MCF 10A (cell line): ENCODE measurements at places on chromosomes 5 and 9. TPM values are rescaled to one million over a fixed set of nuclear protein-coding genes. Genes with fewer than 3 reads are reported as not detected.

DNA sequence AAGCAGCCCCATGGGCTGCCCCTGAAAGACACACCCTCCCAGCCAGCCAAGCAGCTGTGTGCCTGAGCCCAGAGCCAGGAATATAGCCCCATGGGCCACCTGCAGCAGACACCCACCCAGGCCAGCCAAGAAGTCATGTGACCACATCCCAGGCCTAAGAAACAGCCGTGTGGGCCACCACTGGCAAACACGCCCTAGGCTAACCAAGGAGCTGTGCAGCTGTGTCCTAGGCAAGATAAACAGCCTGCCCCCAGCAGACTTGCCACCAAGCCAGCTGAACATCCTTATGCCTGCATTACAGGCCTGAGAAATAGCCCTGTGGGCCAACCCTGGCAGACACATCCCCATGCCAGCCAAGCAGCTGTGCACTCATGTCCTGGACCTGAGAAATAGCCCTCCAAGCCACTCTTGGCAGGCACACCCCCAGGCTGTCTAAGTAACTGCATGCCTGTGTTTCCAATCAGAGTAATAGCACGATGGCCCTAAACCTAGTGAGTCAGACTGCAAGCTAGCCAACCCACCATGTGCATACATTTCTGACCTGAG lies 143.0 kb downstream of the ADAMTS6 start:
- DNase-seq = no peak

GRCh38 chr9:130696139-130696650 lies 2.6 kb downstream of the EXOSC2 start:
- no peak for DNase-seq

DNA sequence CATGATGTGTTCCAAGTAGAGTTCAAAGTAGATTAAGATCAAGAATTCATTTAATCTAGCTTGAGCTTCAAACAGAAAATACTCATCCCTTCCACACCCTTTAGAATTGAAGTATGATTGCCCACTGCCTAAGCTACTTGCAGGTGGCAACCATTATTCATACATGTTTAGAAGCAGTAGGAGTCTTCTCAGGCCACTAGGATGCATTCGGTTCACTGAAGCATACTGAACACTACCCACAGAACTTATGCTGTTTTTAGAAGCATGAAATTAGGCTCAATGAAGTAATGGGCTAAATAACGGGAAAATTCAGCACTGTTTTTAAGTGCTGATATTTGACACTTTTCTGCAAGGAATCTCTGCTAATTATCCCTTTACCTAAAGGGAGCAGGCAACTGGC lies 263.4 kb downstream of the DEPDC1B start:
- no peak for DNase-seq

Gene NPR3
- 0.84 and 1.1 TPM in 2 replicates for total RNA-seq

GRCh38 chr5:150109921-150110320 lies 23.6 kb upstream of the CSF1R start:
- DNase-seq = peak; percentile 26

- DNase-seq = no peak
These were observed 203.6 kb downstream of the GABRB2 start for GRCh38 chr5:161342886-161343285.

Gene PCDHGB3
- 0.33 and 0.56 TPM in 2 replicates for total RNA-seq

DNA sequence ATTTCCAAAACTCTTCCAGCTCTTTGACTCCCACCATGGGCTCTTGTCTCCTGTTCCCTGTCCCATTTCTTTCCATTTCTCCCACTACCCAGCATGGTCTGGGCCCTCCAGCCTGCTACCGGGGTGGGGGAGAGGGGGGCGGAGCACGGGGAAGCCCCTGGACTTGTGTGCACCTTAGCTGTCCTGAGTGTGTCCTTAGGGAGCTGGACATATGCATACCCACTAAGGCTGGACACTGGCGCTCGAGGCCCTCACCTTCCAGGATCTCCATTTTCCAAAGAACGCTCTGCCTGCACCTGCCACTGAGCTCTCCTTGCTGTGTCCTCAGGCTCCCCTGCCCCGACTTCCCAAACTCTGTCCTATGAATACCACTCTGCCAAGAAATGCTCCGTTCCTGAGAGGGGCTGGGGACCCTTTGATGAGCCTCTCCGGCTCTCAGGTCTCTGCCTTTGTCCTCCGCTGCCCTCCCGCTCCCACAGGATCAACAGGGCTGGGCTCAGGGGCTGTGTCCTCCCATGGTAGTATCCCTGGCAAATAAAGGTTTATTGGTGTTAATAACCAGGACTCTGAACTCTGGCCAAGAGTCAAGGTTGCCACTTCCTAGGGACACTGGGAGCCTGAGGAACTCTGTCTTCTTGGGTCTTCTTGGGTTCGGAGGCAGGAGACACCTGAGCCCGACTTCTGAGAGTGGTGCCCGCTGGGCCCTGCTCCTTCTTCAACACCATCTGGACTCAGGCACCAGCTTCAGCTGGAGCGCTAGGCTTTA lies 831 bp upstream of the SHROOM1 start:
- DNase-seq = no peak

DNA sequence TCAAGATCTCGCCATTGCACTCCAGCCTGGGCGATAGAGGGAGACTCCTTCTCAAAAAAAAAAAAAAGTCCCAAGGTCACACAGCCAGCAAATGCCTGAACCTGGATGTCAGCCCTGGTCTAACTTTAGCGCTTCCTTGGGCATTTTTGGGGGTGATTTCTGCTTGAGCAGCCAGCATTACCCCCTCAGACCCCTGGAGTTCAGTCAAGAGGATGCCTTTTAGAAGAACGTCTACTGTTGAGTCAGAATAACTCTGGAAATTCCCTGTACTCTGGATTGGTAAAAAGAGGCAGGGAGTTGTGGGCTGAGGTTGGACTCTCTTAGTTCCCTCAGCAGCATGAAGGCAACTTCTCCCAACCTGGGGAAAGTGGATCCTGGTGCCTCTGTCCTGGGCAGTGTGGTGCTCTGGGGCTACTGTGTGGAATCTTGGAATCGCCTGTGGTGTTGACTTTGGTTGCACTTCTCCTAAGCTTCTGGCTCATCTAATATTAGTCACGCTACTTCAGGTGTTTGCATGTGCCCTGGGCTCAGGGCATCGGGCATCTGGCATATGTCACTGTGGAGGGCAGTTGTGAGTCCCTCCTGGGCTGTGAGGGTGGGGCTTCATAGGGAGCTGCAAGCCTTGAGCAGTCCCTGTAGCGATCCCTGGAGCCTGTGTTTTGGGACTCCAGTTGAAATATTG lies 32.2 kb downstream of the STXBP1 start:
- DNase-seq = no peak

DNA sequence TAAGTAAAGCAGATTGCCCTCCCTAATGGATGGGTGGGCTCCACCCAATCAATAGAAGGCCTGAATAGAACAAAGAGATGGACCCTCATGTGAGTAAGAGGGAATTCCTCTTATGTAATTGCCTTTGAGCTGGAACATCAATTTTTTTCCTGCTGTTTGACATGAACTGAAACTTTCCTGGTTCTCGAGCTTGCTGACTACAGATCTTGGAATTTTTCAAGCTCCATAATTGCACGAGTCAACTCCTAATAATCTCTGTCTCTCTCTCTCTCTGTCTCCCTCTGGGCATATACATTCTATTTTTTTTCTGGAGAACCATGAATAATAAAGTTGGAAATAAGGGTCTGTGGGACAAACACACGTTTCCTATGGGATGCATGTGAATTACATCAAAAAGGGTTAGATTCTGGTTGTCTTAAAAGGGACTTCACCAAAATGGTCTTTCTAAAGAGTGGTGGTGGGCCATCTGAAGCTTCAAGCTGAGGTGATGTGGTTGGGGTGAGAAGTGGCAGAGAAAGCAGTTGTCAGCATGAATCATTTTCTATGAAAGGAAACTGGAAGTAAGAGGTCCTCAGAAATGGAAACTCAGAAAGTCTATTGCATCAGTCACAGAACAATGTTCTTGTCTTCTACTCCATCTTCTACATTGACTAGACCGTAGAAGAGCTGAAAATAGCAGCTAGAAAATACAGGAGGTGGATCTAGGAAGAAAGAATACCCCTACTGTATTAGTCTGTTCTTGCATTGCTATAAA lies 47.0 kb upstream of the HOMER1 start:
- DNase-seq = no peak

GRCh38 chr5:107461770-107462169 lies 209.0 kb downstream of the EFNA5 start:
- DNase-seq = no peak

Gene RAPGEF6
- total RNA-seq = 20.5 and 23.4 TPM in 2 replicates

DNA sequence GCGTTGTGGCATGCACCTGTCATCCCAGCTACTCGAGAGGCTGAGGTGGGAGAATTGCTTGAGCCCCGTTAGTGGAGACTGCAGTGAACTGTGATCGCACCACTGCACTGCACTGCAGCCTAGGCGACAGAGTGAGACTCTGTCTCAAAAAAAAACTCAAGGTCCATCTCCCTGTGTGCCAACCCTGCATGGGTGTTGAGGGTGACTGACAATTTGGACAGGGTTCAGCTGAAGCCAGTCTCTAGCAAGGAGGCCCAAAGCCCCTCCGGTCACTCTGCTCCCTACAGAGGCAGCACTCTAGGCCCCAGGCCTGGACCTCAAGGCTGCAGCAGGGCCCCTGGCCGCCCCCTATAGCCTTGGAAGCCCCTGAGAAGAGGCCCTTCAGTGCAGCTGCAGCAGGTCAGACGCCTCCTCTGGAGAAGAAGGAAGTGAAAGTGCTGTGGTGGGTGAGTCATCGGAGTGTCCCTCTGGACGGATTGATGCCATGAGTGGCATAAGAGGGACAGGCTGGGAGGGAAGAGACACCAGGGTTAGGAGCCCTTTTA lies 39.2 kb upstream of the NEK6 start:
- DNase-seq = peak; percentile 56

Gene DNAJB5
- 2.2 and 2.9 TPM in 2 replicates for total RNA-seq

Gene PHYHD1
- 0.70 and 2.0 TPM in 2 replicates for total RNA-seq

DNA sequence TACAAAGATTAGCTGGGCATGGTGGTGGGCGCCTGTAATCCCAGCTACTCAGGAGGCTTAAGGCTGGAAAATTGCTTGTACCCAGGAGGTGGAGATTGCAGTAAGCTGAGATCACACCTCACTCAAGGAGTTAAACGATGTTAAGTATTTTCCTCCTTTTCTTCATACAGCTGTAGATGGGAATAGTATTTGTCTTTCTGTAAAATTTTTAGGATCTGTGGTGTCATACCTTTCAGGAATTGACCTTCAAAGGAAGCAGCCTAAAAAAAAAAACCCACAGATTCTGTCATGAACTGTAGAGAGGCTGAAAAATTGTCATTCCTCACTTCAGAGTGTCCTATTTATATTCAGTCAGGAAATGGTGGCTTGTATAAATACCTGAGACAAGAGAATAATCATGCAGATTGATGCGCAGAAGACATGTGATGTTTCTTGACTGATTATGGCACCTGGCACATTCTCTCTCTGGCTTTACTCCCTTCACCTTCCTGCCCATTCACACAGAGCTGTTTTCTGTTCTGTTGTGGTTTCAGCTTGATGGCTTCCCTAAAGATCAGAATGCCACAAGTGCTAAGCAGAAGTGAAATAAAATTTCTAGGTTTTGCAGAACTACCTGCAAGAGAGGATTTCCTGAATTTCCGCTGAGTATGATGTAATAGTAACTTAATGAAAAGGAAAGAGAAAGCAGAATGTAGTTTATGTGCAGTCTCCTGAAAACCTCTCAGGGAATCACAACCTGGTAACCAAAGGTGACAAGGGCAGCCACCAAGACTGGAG lies 3.8 kb downstream of the IFNA1 start:
- DNase-seq = no peak

DNA sequence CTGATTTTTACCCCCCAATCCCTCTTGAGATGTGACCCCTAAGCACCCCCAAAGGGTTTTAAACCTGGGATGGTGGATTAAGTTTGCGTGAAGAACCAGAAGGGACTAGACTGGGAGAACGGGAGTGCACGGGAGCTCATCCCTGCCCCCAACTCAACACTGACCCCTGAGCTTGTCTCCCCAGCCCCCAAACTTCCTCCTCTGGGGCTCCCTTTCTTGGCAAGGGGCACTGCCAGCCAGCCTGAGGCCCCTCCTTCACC lies 5.0 kb upstream of the SET start:
- DNase-seq = no peak

DNA sequence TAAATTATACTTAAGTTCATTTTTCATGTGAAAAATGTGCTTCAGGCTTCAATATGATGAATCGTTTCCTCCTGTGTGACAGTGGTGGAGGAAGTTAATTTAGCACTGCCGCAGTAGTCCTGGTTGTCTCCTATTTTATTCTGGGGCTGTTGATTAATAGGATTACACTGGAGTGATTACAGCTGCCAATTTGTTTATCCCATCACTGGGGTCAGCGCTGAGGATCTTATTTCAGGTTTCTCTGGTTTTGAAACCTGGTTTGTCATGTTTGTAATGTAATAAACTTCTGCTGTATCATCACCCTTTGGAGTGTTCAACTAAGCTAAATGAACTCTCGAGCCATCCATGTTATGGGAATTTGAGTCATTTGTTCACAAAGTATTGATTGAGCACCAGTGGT lies 241.7 kb upstream of the KCNN2 start:
- no peak for DNase-seq

Gene UNC13B
- 20.6 and 22.9 TPM in 2 replicates for total RNA-seq

GRCh38 chr5:151130922-151131891 lies 26.4 kb downstream of the ANXA6 start:
- DNase-seq = no peak

GRCh38 chr9:134066913-134067851 lies 644 bp downstream of the BRD3 start:
- no peak for DNase-seq

GRCh38 chr9:37676411-37676830 lies 25.7 kb downstream of the FRMPD1 start:
- no peak for DNase-seq

DNA sequence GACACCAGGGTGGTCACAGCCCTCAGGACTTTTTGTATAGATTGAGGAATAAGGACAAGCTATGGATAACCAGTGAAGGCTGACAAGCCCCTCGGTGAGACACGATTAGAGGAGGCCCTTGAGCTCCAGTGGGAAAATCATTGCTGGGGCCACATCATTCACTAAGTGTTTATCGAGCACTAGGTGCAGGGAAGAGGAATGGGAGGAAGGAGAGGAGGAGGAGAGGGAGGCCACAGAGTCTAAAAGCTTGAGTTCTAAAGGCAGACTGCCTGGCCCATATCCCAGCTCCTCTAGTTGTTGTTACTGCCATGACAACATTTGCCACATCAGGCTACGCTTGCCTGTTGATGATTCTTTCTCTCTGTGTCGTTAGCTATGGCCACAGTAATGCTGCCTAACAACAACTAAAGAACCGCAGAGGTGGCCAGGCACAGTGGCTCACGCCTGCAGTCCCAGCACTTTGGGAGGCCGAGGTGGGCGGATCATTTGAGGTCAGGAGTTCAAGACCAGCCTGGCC lies 37.6 kb downstream of the NKX2-5 start:
- DNase-seq = no peak

Gene PDCD1LG2
- total RNA-seq = 1.8 and 3.2 TPM in 2 replicates

DNA sequence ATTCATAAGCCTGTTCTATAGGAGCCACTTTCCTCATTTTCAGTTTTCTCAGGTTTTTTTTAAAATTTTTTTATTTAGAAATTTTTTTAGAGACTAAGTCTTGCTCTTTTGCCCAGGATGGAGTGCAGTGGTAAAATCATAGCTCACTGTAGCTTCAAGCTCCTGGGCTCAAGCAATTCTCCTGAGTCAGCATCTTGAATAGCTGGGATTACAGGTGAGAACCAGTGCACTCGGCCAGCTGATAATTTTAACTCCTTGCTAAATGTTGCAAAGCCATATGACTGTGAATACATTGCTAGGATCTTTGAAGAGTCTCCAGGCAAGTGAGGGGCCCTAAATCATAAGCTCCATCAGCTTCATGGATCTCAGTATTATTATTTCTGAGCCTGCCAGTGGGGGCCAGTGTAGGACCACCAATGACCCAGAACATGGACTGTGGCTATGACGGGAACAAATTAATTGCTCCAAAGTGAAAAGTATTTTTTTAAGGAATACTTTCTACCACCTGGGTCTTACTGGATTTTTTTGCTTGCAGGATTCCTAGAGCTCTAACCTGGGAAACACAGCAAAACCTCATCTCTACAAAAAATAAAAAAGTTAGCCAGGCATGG lies 5.7 kb upstream of the GAPVD1 start:
- DNase-seq = peak; percentile 37

Gene RPS23
- 2,870 and 3,151 TPM in 2 replicates for total RNA-seq
